NCI-H2107 (cell line): ENCODE measurements at places on chromosomes 3 and 15.

GRCh38 chr3:24004171-24004938 lies 59.3 kb downstream of the NR1D2 start:
- no peak for DNase-seq

DNA sequence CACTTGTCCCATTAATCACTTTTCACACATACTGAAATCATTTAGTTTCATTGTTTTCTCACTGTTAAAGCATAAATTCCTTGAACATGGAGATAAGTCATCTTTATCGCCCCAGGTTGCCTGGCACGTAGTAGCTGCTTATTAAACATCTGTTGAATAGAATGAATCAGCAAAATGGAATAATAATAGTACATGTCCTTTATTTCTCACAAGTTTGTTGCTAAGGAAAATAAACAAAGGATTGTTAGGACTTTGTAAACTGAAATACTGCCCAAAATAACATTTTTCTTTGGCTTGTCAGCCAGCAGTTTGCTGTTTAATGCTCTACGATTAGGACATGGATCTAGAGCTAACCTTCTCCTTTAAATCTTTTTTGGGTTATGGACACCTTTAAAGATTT lies 17.9 kb downstream of the SLC35A5 start:
- DNase-seq, result no peak

- DNase-seq, result no peak
These were observed 321.6 kb upstream of the CHRM5 start for GRCh38 chr15:33646744-33647143.

DNA sequence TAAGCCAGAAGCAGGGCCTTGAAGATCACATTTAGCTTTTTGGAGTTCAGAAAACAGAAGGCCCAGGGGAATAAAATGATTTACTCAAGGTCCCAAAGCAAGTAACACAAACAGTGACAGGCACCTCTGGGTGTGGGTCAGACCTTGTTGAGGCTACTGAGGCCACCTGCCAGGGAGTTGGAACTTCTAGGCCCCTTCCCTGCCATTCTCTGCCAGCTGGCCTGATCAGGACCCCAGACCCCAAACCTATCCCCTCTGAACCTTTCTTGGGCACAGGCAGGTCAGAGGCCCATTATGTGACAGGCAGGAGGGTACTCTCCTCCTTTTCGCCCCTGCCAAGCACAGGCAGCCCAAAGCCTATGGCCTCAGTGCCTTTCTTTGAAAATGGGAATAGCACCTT lies 49.4 kb upstream of the ATP2B2 start:
- DNase-seq, result no peak

GRCh38 chr15:98522127-98522526 lies 126.2 kb upstream of the IGF1R start:
- no peak for DNase-seq

- no peak for DNase-seq
These were observed 21.1 kb upstream of the GYG1 start for GRCh38 chr3:148970271-148970670.

DNA sequence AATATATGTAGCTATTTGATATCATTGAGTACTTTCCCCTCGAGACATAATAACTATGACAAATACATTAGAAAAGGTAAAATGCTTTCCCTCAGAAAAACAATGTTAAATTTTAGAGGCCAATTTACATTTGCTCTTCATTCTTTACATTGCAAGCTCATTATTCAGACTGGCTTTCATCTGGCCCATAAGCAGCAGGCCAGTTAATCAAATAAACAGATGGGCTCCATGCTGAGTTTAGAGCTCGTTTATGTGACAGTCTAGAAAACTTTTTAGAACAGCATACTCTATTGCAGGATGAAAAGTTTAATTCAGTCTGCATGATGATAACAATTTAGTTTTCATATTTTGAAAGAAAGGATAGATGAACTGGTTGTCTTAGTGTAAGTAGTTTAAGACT lies 150.6 kb downstream of the DUT start:
- no peak for DNase-seq

- no peak for DNase-seq
These were observed 89.6 kb upstream of the TSEN2 start for GRCh38 chr3:12394569-12395271.

DNA sequence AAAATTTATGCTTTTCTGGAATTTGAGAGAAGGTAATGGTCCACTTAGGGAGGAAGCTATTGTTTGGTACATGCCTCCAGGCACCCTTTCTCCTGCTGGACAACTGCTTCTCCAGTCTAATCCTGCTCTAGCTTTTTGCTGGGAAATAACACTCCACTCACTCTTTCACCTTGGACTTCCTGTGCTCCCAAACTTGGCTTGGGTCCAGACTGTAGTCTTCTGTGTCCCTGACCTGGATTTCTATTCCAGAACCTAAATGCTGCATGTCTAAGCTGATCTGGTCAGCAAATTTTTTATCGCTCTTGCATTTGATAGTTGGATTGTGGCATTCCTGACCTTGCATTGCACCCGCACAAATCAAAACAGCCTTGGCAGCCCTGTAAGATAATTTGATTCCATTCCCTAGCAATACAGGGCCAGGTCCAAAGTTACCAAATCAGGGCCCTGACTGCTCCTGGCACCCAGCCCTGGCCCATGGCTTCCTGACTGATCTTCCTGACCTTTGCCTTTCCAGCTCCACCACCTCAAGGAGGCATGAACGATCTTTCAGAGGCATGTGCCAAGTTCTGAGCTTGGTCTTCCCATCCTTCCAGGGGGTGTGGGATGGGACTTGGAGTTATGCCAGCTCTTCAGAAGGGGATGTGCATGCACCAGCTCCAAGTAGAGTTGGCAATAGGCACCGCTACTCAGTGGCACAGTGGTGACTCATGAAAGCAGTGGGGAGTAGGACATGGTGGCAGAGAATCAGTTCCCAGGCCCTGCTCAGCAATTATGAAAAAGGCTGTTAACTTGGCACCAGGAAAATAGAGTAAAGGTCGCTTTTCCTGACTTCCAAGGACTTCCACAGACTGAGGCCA lies 43.9 kb upstream of the GOLGA8J start:
- no peak for DNase-seq

DNA sequence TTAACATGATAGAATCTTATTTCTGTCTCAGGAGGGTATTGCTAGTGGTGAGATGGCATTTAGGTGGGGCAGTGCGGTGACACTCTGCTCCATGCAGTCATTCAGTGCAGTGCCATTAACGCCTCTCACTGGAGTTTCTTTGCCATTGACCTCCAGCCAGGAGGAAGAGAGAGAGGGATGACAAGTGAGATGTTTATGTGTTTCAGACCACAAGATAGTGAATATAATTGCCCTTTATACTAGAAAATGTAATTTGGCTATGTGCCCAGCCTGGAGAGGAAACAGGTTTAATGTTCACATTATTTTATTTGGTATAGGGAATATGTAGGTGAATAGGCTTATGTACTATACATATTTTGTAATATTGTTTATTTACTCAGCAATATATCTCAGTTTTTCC lies 84.5 kb downstream of the ZIC1 start:
- DNase-seq, result no peak

DNA sequence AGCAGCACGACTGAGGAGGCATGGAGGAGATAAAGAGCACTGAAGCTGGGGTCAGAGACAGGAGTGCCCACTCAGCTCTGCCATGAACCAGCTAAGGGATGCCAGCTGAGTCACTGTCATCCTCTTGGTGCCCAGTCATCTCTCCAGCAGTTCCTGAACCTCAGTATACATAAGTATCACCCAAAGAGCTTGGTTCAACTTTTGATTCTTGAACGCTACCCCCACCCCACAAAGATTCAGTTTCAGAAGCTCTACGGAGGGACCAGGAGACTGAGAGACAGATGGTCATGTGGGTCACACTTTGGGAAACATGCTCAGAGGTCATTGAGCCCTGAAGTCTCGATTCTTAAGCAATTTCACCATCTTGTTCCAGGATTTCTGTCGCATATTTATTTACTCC lies 108.4 kb downstream of the ALDH1A2 start:
- no peak for DNase-seq

DNA sequence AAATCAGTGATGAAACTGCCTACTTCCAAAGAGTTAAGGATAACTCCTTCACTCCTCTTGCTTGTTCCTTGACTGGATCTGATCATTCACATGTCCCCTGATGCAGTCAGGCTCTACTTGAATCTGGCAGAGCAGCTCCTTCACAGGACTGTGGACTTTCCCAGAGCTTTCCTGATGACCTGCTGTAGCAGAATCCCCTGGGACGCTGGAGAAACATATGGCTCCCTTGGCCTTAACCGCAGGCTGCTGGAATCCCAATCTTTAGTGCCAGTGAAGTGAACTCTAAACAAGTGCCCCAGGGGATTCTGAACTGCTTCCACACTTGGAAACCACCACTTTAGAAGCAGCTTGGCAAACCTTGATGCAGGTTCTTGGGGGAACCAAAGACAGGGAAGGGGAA lies 217.8 kb downstream of the CHST2 start:
- peak; percentile 62 for DNase-seq

GRCh38 chr15:69016021-69016595 lies 1.6 kb downstream of the NOX5 start:
- no peak for DNase-seq

DNA sequence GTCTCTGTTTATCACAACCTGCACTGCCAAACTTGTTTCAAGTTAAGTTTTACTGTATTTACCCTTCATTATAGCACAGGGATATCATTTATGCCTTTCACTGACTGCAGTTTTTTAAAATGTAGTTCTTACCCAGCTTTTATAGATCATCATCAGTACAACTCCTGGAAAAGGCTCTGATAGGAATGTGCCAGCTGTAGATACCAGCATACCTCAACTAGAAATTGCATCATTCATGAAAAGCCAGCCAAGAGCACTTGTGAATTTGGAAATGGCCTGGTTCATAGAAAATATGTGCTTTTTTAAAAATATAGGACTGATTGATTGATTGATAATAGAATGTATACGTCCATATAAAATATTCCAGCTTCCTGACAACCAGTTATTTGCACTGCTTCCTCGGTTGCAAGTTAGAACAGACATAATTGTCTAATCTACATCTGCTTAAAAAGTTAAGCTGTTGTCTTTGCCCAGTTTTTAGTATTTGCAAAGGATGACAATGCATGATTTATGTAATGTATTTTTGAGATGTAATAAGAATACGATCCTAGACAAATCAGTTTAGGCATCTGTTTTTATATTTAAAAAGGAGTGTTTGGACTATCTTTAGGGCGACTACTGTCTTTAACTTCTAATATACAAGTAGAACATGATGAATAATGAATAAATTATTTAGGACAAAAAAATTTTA lies 58.5 kb downstream of the DCUN1D1 start:
- DNase-seq, result no peak

GRCh38 chr15:68558318-68559305 lies 20.2 kb upstream of the CORO2B start:
- no peak for DNase-seq

DNA sequence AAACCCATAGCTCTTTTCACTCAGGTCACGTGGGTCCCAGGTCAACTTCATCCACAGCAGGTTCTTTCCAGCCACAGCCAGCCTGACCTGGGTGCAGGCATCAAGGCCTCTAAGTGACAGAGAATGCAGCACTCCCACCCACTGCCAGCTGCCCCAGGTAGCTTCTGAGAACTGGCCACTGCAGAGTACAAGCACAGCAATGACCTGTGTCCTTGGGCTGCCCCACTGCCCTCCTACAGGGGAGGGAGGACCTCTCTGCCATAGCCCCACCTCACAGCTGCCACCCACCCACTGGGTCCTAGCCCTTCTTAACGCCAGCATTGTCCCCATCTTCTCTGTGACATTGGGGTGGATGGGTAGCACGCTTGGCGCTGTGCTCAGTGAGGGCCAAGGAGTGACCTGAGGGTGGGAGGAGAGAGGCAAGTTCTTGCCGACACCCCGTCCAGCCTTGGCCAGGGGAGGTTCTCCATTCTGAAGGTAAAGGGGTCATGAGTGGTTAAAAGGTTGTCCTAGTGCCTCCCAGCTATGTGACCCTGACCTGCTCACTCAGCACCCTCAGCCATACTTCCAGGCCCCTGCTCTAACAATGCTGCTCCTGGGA lies 12.4 kb downstream of the CISH start:
- DNase-seq, result no peak

DNA sequence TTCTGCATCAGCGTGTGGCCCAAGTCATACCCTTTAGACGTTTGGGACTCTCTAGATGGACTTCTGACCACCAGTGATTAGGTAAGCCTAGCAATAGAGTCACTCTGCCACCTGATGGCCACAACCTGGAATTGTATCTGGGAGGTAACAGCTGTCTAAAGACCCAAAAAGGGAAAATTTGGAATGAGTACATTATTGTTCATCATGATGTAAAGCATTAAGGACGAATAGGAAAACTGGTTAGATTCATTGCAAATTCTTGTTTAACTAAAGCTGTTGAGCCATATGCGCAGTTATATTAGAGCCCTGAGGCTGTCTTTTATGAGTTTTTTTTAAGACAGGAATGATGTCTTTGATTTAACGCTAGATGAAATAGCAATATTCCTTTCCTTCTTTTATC lies 63.6 kb downstream of the FAM81A start:
- no peak for DNase-seq

DNA sequence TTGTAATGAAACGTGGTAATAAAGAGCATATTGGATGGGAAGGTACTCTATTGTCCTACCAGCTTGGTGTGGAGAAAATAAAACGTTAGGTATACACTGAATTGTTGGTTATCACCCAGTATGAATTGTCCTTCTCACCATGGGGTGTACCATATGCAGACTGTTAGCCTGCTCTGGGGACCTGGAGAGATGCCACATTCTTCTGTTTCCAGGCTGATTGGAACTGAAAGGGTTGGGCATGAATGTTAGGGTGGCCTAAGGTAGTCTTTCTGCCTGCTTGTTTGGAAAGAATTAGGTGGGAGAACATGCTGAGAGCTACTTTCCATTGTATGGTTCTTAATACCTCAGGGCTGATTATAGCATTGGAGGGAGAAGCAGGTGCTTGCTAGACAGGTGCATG lies 340.6 kb downstream of the PTPRG start:
- peak; percentile 35 for DNase-seq

GRCh38 chr15:94692710-94693109 lies 461.3 kb downstream of the MCTP2 start:
- DNase-seq, result no peak

- DNase-seq, result no peak
These were observed 44.8 kb downstream of the SLC6A1 start for GRCh38 chr3:11037241-11037873.

GRCh38 chr3:56123487-56123886 lies 344.8 kb downstream of the ERC2 start:
- no peak for DNase-seq

- no peak for DNase-seq
These were observed 6.1 kb downstream of the TRMT10C start for GRCh38 chr3:101567528-101568317.

DNA sequence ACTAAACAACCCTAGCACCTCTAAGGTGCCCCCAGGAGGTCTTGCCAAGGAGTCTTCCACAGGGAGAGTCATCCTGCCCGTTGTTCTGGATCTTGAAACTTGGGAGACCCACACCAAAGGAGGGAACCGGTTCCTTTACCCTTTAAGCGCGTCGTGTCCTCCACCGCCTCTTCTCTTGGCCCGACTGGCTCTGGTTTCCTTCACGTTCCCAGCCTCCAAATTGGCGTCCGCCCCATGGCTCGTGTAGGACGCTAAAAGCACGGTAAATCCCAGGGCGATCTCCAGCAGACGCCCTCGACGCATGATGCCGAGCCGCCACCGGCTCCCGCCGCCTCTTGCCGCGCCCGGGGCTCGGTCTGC lies 1.1 kb downstream of the FBN1 start:
- DNase-seq, result no peak

DNA sequence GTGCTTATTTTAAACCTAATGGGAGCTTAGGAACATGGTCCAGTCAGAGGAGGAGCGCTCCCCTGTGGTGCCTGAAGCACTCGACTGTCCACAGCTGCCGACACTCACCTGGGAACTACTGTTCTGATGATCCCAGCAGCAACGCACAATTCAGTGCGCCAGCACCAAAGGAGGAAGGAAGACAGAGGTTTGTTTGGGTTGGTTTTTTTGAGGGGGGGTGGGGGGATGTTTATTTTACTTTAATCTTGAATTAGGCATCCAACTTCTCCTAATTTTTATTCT lies 48.8 kb upstream of the VGLL4 start:
- no peak for DNase-seq
